Colonic mucosa (tissue), 4 donors: ENCODE measurements at places on chromosomes 12 and 14.

DNA sequence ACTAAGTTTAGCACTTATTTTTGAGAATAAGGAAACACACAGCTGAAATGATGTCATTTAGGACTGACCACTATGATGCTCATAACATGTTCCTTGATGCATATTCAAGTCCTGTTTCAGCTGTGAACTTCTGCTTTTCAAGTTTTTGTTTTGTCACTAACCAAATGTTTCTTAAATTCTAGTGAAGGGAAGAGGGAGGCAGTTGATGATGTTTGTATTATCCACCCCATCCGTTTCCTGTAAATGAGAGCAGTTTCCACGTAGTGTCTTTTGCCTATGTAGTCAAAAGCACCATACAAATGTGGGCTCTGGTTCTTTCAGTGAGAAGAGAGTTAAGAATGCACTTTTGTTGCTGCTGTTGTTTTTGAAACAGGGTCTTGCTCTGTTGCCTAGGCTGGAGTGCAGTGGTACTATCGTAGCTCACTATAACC is 491.8 kb downstream of the PCNX1 start:
- DNase-seq: no peak

GRCh38 chr12:39372929-39373328 is 70.0 kb downstream of the KIF21A start:
- DNase-seq: no peak

DNA sequence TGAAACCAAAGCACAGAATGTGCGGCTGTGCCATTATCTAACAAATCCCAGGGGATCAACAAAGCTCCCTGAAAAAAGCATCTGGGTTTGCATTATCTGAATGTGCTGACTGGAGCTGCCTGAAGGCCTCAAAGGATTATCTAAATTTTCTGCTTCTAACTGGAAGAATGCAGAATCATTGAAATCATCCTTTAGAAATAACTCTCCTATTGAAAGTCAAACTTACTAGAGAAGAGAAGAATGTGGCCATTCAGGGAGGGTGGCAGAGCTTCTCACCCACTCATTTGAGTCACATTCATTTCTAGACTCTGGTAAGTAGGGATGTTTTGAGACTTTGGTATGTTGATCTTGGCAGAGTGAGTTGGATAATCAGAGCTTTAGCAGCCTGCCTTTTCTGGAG is 220.6 kb upstream of the RGS6 start:
- no peak for DNase-seq

- no peak for DNase-seq
These were observed 12.4 kb downstream of the CBLN3 start for GRCh38 chr14:24416932-24417619.

GRCh38 chr14:77139540-77140358 is 1.8 kb downstream of the ZDHHC22 start:
- DNase-seq: peak; percentile 38

DNA sequence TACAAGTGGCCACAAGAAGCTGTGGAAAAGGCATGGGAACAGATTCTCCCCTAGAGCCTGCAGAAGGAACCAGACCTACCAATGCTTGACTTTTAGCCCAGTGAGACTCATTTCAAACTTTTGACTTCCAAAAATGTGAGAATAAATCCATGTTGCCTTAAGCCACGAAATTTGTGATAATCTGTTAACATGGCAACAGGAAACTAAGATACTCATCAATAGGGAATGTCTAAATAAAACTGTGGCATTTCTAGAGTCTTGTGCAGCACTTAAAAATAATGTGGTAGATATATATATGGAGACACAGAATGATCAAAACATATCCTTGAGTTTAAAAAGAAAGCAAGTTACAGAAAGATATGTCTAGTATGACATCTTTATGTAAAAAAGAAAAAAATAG is 12.0 kb downstream of the HECTD4 start:
- no peak for DNase-seq
